ENCODE measurements at places on chromosomes 16 and 17. TPM values are rescaled to one million over a fixed set of nuclear protein-coding genes. Genes with fewer than 3 reads are reported as not detected.

The PLXDC1 gene
- 0.43 TPM for total RNA-seq

The SPAG5 gene
- total RNA-seq = 33.5 TPM

The ATP2A1 gene
- total RNA-seq = not detected

DNA sequence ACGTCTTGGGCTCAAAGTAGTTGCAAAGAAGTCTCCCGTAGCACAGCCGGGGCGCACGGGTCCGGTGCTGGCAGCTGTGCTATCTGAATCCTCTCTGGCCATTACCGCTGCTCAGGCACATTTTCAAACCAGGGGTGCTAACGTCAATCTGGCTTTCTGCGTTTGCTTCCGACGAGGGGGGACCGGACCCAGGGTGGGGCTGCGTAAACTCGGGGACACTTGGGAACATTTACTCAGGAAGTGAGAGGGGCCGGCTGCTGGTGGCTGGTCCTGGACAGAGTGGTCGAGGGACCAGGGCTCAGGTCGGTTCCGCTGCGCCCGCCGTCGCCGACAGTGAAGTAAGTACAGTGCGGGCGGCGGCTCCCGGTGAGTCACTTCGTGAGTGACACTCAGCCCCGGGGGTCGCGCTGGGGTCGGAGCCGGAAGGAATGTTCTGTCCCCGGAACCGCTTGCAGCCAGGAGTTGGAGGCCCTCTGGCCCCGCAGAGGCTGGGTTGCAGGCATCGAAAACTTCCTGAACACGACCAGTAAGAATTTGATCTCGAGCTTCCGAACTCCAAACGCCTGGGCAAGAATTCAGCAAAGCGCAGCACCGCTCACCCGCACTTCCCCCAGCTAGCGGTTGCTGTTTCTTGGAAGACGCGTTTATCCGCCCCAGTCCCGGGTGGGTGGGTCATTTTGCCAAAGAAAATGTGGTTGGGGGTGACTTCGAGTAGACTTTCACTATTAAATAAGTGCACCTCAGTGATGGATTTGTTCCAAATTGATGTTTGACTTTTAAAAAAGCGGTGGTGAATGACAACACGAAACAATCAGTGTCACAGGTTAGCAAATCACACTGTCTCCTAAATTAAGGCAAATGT is 1.4 kb upstream of the HS3ST3B1 start:
- DNase-seq = no peak

The IRX6 gene
- 3.2 TPM for total RNA-seq

DNA sequence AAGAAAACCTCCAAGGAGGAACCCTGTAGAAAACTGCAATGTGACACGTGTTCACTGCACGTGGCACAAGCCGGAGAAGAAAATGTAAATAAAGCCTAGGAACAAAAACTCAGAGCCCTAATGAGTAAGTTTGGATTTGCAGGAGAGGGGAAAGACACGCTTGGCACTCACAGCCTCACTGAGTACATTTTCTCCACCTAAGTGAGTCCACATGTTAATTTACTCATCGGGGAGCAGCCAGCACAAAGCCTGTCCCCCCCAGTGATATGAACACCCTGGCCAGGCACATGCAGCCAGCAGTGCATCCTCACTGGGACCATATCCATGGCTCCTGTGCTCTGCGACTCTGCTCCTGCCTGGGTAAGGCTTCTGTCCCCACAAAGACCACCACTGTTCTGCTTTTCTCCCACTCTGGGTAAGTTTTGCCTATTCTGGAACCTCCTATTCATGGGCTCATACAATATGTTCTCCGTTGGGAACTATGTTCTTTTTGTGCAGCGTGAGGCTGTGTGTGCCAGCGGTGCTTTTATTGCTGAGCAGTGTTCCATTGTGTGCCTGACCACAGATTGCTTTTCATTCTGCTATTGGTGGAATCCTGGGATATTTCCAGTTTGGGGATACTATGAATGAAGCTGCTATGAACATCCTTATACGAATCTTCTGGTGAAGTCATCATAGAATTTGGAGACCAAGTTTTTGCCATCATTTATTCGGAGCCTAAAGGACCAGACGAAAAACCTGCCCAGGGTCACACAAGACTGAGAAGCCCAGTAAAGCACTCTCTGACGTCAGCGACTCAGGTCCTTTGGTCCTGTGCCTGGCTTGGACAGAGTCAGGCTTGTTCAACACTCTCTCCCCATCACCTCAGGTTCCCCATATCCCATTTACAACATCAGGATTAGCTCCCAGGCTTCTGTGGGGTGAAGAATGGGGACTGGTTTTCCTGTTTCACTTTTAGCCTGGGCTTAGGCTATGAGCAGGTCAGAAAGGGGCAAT is 53.3 kb downstream of the RNF112 start:
- DNase-seq = peak; percentile 54

The KRT15 gene
- total RNA-seq = 0.13 TPM

DNA sequence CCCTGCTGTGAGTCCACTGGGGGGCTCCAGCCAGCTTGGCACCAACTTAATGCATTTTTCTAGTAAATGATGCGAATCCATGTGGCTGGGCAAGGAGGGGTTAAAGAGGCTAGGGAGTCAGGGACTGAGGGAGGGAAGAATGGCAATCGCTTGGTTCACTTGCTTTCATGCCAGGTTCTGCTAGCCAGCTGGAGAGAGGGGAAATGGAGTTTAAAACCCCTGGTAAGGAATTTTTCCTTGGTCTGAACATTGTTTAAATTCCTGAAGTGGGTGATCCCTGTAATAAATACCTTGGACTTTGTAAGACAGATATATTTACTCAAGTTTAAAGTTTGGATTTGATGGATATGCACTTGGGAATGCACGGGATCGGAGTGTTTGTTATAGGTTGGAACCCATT is 22.8 kb downstream of the ANKFN1 start:
- no peak for DNase-seq

DNA sequence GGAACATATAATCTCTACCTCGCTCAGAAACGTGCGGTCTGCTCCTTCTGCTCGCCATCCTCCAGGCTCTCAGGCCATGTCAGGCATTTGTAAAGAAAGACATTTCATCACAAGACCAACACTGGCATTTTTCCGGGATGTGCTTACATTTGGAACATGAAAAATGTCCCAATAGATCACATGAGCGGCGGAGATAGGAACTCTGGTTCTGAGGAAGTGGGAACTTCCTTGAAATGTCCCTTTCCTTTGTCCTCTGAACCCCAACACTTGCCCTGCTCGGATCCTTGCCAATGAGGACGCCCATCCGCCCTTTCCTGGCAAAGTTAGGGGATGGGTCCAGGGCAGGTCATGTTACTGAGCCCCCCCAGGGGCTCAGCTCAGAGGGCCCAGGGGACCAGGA is 130.5 kb downstream of the MAF start:
- no peak for DNase-seq

The CPNE7 gene
- 0.58 TPM for total RNA-seq

DNA sequence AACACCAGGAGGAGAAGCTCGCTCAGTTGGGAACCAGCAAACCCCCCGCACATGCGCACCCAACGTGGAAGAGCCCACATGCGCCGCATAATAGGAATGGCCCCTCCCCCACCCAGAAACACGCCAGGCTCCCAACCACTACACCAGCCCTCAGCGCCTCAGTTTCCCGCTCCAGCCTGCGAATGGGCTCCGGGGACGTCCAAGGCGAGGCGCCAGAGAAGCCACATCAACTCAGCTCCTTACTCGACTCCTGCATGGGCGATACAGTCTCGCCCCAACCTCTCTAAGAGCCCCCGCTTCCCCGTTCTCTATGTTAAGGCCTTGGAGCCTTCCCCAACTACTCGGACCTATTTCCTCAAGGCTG is 504 bp downstream of the SRSF1 start:
- peak; percentile 89 for DNase-seq

Measured in SK-MEL-5 (cell line).